ENCODE measurements at places on chromosomes 16 and 17. TPM values are rescaled to one million over a fixed set of nuclear protein-coding genes. Genes with fewer than 3 reads are reported as not detected.

Gene HBA2
- not detected for total RNA-seq

Gene TNS4
- total RNA-seq: 3.3 TPM

- no peak for DNase-seq
Observed at GRCh38 chr17:81031566-81032550, 3.1 kb upstream of the BAIAP2 start.

Gene HOXB13
- 48.2 TPM for total RNA-seq

Gene SPN
- 4.5 TPM for total RNA-seq

GRCh38 chr16:23182206-23182678, 303 bp upstream of the SCNN1G start:
- peak; percentile 89 for DNase-seq

DNA sequence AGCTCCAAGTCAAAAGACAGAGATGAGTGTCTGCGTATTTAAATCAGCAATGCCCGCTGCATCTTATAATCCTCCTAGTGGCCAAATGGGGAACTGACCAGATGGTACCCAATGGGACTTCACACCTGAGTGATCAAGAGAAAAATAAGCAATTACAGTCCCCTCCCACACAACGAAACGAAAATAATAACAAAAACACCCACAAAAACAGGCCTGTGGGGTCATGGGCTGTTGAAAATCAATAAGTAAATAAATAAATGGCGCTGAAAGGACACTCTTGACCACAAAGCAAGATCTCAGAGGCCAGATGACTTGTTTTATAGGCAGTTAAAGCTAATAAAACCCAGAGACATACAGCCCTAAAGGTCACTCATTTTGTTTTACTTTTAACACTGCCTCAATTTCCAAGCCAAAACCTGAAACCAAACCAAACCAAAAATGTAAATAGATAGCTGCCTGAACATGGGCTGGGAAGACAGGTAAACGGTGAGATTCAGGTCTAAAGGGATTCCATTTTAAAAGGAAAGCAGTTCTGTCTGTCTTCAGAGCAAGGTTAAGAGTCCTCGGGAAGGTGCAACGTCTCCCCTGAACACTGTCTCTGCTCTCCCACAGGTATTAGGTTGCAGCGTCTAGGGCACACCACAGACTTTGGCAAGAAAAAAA, 1.3 kb downstream of the ZNF821 start:
- no peak for DNase-seq
